ENCODE measurements at places on chromosomes 5 and 9.
A peak's percentile ranks its signal among the peaks of the same experiment; 100 is the strongest.

DNA sequence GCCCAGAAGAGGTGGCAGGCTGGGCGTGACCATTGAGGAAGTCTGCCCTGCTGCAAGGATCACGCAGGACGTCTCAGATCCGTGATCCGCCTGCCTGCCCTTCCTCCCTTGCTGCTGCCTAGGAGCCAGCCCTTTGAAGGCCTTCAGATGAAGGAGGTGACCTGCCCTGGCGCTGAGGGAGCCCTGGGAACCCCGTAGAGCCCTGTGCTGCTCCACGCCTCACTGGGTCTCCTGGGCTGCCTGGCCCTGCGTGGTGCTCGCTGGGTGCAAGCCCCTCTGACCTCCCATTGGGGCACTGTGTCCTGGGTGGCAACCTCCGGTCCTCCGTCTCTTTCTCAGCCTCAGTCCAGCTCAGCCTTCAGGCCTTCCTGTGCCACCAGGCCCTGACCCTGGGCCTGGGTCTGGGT, 295.3 kb upstream of the IRX4 start:
- DNase-seq, result no peak

GRCh38 chr5:73214306-73214705, 41.3 kb downstream of the TMEM174 start:
- no peak for DNase-seq

DNA sequence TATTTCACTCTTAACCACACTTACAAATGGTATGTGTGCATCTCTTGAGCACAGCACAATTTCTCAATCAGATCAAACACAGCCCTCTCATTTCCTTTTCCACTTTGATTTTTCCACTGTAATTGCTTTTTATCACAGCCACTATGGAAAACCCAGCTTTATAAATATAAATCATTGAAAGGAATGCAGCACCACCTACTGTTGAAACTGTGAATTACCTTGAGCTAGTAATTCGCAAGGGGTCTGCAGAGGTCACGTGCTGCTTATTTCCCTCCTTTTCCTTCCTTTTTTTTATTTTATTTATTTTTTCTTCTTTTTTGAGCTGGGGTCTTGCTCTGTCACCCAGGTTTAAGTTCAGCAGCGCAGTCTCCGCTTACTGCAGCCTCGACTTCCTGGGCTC, 76.9 kb downstream of the CDH6 start:
- DNase-seq, result no peak

GRCh38 chr9:18906656-18907395, 126.2 kb downstream of the SAXO1 start:
- DNase-seq, result no peak

GRCh38 chr5:158364367-158364766, 505.4 kb upstream of the CLINT1 start:
- DNase-seq, result no peak

DNA sequence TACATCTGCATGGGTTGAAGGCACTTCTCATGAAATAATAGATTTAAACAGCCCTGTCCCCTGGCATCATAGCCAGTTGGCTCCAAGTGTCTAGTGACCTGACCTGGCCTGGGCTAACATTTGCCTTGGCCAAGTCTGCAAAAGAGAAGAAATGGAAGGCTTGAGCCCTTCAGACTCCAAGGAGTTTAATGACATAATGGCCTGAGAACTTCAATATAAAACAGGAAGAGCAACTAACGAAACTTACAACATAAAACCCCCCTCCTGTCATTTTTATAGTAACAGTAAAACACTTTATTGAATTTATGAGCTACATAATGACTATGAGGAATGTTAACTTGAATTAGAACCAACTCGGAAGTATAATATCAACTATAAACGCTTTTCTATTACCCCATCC, 218.8 kb upstream of the TBCA start:
- peak; percentile 37 for DNase-seq

GRCh38 chr9:138102246-138103051, 224.9 kb downstream of the CACNA1B start:
- no peak for DNase-seq
